GM12878 (cell line): ENCODE measurements at places on chromosomes 1 and 21.

DNA sequence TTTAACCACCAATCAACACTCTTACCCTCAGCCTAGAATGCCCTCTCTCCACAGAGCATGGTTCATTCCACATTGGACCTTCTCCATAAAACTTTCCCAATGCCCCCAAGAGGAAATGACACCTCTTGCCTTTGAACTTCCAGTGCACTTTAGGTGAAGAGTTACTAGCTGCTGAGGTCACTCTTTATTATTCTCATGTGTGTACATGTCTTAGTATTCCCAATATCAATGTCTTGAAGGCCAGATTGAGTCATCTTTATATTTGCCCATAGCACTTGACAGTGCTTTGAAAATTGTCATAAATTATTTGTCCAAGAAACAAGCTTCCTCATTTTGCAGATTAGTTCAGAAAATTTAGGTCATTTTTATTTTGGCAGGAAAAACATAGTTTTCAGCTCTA lies 8.1 kb upstream of the DNASE2B start:
- DNase-seq: no peak

DNA sequence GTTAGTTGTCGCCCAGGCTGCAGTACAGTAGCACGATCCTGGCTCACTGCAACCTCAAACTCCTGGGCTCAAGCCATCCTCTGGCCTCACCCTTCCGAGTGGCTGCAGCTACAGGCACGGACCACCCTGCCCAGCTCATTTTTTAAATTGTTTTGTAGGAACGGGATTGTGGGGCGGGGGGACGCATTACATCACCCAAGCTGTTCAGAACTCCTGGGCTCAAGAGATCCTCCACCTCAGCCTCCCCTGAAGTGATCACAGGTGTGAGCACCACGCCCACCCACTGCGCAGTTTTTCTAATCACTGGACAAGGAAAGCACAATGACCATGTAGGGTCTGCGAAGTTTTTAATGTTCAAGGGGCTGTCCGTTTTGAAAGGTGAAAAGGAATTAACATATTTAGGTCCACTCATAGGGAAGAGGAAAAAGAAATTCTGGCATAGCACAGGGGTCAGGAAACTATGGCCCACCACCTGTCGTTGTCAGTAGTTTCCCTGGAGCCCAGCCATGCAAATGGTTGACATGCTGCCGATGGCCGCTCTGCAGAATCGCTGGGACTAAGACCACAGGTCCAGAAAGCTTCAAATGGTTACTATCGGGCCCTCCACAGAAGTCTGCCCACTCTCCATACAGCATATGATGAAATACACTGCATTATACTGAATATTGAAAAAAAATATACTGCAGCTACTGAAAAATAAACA lies 26.0 kb downstream of the SETD4 start:
- DNase-seq: no peak

- no peak for DNase-seq
Observed at GRCh38 chr21:18334066-18334465, 69.5 kb downstream of the TMPRSS15 start.

GRCh38 chr21:14740692-14741091 lies 194.6 kb upstream of the SAMSN1 start:
- no peak for DNase-seq

DNA sequence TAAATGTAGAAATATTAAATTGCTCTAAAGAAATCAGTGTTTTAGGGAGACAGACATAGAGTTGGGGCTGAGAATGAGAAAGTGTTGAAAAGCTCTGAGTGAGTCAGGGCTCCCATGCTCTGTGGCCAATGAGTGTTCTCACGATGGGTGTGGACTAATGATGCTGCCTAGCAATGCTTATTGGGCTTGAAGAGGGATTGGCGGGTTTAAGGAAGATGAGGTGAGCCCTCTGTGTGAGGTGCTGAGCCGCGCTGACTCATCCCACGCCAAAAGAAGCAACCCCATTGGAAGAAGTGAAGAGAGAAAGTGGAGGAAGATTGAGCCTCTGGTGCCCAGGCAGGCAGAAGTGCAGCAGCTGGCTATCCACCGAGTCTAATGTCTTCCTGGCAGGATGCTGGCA lies 65.1 kb upstream of the DPT start:
- DNase-seq: no peak
